Adrenal gland (tissue), 19 donors: ENCODE measurements at places on chromosomes 6 and 20. TPM values are rescaled to one million over a fixed set of nuclear protein-coding genes. Genes with fewer than 3 reads are reported as not detected.

The NNAT gene
- not detected for total RNA-seq

- no peak for DNase-seq
These were observed 58.6 kb downstream of the SNAI1 start for GRCh38 chr20:50041246-50041873.

The BFSP1 gene
- 1.1 TPM for total RNA-seq

The SPEF1 gene
- total RNA-seq = 0.18 TPM

GRCh38 chr6:57262901-57263694 is 41.0 kb upstream of the RAB23 start:
- DNase-seq = no peak

- DNase-seq = no peak
These were observed 17.5 kb downstream of the KIAA1755 start for GRCh38 chr20:38242848-38243708.

GRCh38 chr6:144390202-144390601 is 105.1 kb downstream of the UTRN start:
- no peak for DNase-seq

The KIF25 gene
- not detected for total RNA-seq

- DNase-seq = no peak
These were observed 242.4 kb downstream of the ALDH8A1 start for GRCh38 chr6:134707342-134708031.

DNA sequence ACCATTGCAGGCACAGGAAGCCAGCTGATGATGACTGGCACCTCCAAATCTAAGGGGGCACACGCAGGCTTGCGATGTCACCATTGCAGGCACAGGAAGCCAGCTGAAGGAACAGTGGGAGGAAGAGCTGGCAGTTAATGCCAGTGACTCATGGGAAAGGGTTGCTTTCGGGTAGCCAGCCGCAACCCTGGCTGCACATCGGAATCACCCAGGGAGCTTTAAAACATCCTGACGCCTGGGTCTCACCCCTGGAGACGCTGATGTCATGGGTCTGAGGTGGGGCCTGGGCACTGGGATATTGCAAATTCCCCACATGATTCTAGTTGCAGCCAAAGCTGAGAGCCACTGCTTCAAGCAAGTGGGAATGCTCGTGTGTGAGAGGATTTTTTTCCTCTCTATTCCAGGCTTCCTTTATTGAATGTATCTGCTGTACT is 16.1 kb upstream of the CCN6 start:
- peak; percentile 62 for DNase-seq

- DNase-seq = no peak
These were observed 248.5 kb downstream of the BTBD9 start for GRCh38 chr6:38391206-38391605.
